Lung (tissue), 17 donors: ENCODE measurements at places on chromosomes 4 and X. TPM values are rescaled to one million over a fixed set of nuclear protein-coding genes. Genes with fewer than 3 reads are reported as not detected.

DNA sequence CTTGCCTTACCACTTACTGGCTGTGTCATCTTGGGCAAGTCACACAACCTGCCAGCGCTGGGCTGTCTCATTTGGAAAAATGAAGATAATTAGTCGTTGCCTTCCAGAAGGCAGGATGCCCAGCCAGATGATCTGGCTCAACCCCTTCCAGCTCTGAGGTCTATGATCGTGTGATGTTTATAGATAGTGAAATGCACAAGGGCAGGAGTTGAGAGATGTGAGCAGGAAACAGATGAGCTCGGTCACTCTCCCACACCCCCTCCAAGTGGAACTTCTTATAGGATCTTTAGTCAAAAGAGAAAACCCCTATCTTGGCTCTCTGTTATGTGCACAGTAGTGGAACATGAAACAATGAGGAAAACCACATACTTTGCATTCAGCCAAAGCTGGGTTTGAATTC is 336.8 kb upstream of the PPARGC1A start:
- H3K4me1 ChIP-seq = no peaks in the 10 kb centered on the region
- DNase-seq = no peak
- H3K27ac ChIP-seq = no peak overlapping the region
- no peaks in the 10 kb centered on the region for H3K36me3 ChIP-seq
- no peaks in the 10 kb centered on the region for H3K27me3 ChIP-seq

DNA sequence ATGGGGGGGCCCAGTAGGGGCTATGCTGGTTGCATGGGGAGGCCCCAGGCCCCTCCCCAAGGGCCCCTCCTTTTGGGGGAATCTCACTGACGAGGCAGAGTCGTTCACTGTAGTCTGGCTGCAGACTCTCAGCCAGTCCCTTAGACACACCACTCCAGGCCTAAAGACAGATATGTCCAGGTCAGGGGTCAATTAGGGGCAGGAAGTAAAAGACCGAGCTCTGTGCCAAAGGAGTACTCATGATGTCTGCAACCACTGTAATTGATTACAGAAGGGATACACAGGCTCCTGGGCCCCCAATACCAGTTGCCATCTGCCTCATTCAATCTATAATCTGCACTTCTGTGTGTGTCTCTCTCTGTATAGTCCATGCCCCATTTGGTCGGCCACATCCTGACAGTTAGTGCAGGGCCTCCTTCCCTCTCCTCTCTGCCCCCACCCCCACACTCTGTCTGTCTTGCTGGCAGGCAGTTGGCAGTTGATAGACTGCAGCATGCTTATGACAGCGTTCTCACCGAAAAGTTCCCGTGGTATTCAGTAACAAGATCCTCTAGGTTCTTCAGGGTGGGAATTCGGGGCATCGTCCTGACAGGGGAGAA is 1.3 kb upstream of the CXorf65 start:
- peak; percentile 25 for DNase-seq
- H3K4me3 ChIP-seq = no peak overlapping the region
- H3K27me3 ChIP-seq = no peaks in the 10 kb centered on the region
- H3K36me3 ChIP-seq = no peaks in the 10 kb centered on the region

DNA sequence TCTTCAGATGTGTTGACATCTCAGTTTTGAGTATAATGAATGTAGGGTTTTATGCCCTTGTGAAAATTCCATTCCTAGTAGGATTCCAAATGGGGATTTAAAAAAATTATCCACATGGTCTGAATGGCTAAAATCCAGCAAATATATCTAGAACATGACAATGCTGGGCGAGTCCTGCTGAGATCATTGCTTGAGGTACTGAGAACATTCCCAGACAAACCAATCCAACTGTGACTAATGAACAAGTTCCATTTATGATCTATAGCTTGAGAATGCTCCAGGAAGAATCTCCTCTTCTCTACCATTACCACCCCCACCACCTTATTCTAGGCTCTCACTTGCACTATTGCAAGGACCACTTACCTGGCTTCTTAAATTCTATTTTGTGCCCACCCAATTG is 77.2 kb upstream of the IL1RAPL2 start:
- no peaks in the 10 kb centered on the region for H3K4me1 ChIP-seq
- no peak for DNase-seq
- H3K4me3 ChIP-seq = no peak overlapping the region
- no peaks in the 10 kb centered on the region for H3K27me3 ChIP-seq
- no peak overlapping the region for H3K27ac ChIP-seq

GRCh38 chr4:51853027-51853682 is 10.2 kb downstream of the DCUN1D4 start:
- H3K4me1 ChIP-seq = no peaks in the 10 kb centered on the region
- H3K27me3 ChIP-seq = no peaks in the 10 kb centered on the region
- H3K4me3 ChIP-seq = no peak overlapping the region
- DNase-seq = no peak
- H3K27ac ChIP-seq = no peak overlapping the region

DNA sequence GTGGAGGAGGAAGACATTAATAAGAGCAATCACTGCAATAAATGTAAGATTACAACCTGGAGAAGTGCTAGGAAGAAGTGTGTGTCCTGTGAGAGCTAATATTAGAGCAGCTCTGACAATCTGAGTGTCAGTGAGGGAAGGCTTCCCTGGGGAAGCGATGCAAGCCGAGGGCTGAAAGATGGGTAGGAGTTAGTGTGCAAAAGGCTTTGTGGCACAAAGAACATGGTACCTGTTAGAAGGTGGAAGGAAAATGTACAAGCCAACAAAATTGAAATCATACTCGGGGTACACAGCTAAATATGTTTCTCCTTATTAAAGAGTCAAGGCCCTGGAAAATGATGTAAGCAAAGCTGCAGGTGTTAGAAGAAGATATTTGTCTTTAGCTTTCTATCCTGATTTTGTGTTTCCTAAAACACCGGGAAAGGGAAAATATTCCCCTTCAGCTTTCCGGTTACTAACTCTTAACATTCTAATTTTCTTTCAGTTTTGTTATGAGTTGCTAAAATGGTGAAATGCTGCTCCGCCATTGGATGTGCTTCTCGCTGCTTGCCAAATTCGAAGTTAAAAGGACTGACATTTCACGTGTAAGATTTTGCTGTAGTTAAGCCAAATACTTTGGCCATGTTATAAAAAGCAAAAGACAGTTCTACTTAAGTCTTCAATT is 808 bp downstream of the THAP6 start:
- H3K27ac ChIP-seq = peak overlapping the region; percentile 93
- no peak for DNase-seq
- no peaks in the 10 kb centered on the region for H3K27me3 ChIP-seq
- H3K36me3 ChIP-seq = peaks cover 4% of the 10 kb centered on the region
- peaks cover 5% of the 10 kb centered on the region for H3K4me1 ChIP-seq
- H3K4me3 ChIP-seq = peak overlapping the region; percentile 84

- no peaks in the 10 kb centered on the region for H3K27me3 ChIP-seq
- H3K4me1 ChIP-seq = no peaks in the 10 kb centered on the region
- no peak overlapping the region for H3K27ac ChIP-seq
- H3K36me3 ChIP-seq = no peaks in the 10 kb centered on the region
- no peak overlapping the region for H3K4me3 ChIP-seq
Measured at GRCh38 chr4:37988670-37989069, 28.5 kb downstream of the PTTG2 start.

GRCh38 chrX:148588649-148589310 is 88.4 kb downstream of the AFF2 start:
- no peak overlapping the region for H3K4me3 ChIP-seq
- no peak for DNase-seq
- no peaks in the 10 kb centered on the region for H3K4me1 ChIP-seq
- no peaks in the 10 kb centered on the region for H3K36me3 ChIP-seq
- no peaks in the 10 kb centered on the region for H3K27me3 ChIP-seq
- H3K27ac ChIP-seq = no peak overlapping the region

DYNLT3 gene
- total RNA-seq = 33.1 TPM

SYN1 gene
- 1.3 TPM for total RNA-seq

RADX gene
- total RNA-seq = 6.2 TPM

C4orf51 gene
- not detected for total RNA-seq

GRCh38 chr4:1635464-1635863 is 48.6 kb downstream of the FAM53A start:
- DNase-seq = peak; percentile 51
- no peaks in the 10 kb centered on the region for H3K4me1 ChIP-seq
- no peak overlapping the region for H3K27ac ChIP-seq

- DNase-seq = no peak
- peaks cover 2% of the 10 kb centered on the region for H3K4me1 ChIP-seq
- no peaks in the 10 kb centered on the region for H3K36me3 ChIP-seq
- H3K4me3 ChIP-seq = no peak overlapping the region
- H3K27me3 ChIP-seq = peaks cover 6% of the 10 kb centered on the region
Measured at GRCh38 chr4:185468999-185469398, 2.5 kb downstream of the CCDC110 start.

GRCh38 chr4:34516524-34516923 is 1727.8 kb downstream of the ARAP2 start:
- no peak overlapping the region for H3K4me3 ChIP-seq
- no peak overlapping the region for H3K27ac ChIP-seq
- H3K36me3 ChIP-seq = no peaks in the 10 kb centered on the region
- no peaks in the 10 kb centered on the region for H3K4me1 ChIP-seq

CCDC149 gene
- 21.4 TPM for total RNA-seq

DNA sequence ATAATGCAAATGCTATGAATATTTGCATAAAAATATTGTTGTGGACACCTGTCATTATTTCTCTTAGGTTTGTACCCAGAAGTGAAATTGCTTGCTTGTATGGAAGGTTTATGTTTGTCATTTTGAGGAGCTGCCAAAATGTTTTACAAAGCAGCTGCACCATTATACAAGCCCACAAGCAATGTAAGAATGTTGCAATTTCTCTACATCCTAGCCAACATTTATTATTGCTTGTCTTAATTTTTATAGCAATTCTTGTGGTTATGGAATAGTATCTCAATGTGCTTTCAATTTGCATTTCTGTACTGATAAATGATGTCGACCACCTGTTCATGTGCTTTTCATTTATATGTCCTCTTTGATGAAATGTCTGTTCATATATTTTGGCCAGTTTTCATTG is 18.7 kb upstream of the RBMX start:
- no peaks in the 10 kb centered on the region for H3K36me3 ChIP-seq
- no peaks in the 10 kb centered on the region for H3K27me3 ChIP-seq
- no peak overlapping the region for H3K27ac ChIP-seq
- H3K4me3 ChIP-seq = no peak overlapping the region

DNA sequence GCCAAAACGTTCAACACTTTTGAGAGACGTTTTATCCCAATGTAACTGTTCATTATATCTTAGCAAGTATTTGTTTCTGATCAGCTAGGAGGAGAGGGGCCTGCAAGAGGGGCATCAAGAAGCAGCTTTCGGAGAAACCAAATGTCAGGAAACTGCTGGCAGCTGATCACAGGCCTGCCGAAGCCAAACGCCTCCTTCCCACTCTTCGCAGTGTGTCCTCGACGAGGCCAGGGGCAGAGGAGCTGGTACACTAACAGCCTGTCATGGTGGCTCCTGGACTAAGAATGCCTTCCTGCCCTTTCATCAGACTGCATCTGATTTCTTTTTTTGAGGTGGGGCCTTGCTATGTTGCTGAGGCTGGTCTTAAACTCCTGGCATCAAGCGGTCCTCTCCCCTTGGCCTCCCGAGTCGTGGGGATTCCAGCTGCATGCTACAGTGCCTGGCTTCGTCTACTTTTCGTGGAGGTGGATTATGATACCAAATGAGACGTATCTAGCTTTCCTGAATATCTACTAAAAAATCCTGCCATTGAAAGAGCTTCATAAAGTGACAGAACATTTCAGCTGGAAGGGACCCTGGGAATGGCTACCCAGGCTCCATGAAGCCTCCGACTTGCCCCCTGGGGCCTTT is 134.8 kb downstream of the AFAP1 start:
- H3K36me3 ChIP-seq = peaks cover 15% of the 10 kb centered on the region
- H3K4me3 ChIP-seq = no peak overlapping the region
- peak; percentile 72 for DNase-seq
- H3K27ac ChIP-seq = peak overlapping the region; percentile 69

TDO2 gene
- 2.6 TPM for total RNA-seq

DNA sequence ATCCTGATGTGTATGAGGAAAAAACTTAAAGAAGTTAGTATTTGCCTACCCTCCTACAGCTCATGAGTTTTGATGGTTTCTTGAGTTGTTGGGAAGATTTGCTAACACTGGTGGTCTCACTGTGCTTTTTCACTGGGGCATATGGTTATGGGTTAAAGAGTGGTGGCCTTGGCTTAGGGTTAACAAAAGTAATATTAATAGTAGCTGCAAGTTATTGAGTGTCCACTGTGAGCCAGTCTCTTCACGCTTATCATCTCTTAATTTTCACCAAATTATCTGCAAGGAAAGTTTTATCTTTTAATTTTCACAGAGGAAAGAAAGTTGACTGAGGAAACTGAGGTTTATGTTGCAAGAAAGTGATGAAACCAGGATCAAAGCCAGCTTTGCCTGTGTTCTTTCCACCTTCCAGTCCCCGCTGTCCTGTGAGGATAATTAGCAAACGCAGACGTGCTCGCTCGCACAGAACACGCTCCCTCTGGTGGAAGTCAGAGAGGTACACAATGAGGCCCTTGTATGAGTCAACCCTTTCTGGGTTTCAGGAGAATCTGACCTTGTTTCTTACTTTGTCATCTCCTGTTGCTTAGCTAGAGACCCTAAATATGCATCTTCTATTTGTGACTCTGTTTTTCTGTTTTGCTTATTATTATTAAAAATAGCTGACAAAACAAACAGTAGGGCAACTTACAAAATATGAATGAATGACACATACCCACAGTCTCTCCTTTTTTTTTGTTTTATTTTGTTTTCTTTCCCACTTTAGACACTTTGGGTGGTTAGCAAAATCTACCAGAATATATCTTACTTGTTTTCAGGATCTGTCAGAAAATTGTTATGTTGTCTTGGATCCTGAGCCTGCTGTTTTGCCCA is 94.3 kb downstream of the DDIT4L start:
- H3K27ac ChIP-seq = no peak overlapping the region
- no peaks in the 10 kb centered on the region for H3K36me3 ChIP-seq
- peaks cover 8% of the 10 kb centered on the region for H3K4me1 ChIP-seq
- H3K4me3 ChIP-seq = no peak overlapping the region
- no peaks in the 10 kb centered on the region for H3K27me3 ChIP-seq

DNA sequence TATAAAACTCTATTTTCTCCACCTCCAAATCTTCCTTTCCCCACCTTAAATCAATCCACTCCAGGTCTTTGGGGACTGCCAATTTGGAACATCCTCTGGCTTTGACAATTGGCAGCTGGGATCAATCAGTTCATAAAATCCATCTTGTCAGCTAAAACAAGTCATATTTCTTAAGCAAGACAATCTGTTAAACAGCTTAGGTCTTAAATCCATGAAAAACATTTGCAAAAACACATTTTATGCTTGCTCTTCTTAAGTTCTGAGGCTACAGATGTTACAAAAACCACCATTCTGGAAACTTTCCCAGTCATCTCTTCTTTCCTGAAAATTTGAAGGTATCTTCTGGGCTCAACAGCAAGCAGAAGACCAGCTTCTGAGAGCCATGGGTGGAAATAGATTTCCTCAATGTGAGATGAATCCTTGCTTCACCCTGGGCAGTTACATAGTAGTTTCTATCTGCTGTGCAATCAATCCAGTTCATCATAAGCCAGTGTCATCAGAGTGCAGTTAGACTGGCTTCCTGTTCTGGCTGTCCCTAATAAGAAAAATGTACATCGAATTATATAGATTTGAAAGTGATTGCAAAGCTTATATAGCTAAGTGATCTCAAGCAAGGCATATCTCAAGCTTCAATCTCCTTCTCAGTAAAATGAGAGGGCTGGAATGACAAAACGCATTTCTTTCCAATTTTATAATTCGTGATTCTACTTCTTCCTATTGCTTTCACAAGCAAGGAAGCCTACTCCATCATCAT is 402.7 kb upstream of the INTU start:
- no peaks in the 10 kb centered on the region for H3K27me3 ChIP-seq
- no peak overlapping the region for H3K4me3 ChIP-seq
- DNase-seq = no peak
- no peaks in the 10 kb centered on the region for H3K4me1 ChIP-seq
- no peak overlapping the region for H3K27ac ChIP-seq

MGARP gene
- 0.26 TPM for total RNA-seq

ADGRG4 gene
- 0.06 TPM for total RNA-seq

- H3K27me3 ChIP-seq = no peaks in the 10 kb centered on the region
- no peak overlapping the region for H3K27ac ChIP-seq
- no peak for DNase-seq
- no peak overlapping the region for H3K4me3 ChIP-seq
Measured at GRCh38 chr4:3790006-3790561, 23.9 kb downstream of the ADRA2C start.

ANXA10 gene
- total RNA-seq = not detected
